Stimulated activated CD4-positive, alpha-beta T cell treated with anti-CD3 and anti-CD28 coated beads, Interleukin-1b, Interleukin-23, amount 100 ng/mL, for 4 hours (primary cell): ENCODE measurements at places on chromosomes 4 and X.
A peak's percentile ranks its signal among the peaks of the same experiment; 100 is the strongest.

- DNase-seq: no peak
These were observed 50.6 kb downstream of the SLIT2 start for GRCh38 chr4:20302336-20302735.

GRCh38 chrX:74422576-74423288 lies 1.4 kb downstream of the SLC16A2 start:
- DNase-seq: peak; percentile 2

DNA sequence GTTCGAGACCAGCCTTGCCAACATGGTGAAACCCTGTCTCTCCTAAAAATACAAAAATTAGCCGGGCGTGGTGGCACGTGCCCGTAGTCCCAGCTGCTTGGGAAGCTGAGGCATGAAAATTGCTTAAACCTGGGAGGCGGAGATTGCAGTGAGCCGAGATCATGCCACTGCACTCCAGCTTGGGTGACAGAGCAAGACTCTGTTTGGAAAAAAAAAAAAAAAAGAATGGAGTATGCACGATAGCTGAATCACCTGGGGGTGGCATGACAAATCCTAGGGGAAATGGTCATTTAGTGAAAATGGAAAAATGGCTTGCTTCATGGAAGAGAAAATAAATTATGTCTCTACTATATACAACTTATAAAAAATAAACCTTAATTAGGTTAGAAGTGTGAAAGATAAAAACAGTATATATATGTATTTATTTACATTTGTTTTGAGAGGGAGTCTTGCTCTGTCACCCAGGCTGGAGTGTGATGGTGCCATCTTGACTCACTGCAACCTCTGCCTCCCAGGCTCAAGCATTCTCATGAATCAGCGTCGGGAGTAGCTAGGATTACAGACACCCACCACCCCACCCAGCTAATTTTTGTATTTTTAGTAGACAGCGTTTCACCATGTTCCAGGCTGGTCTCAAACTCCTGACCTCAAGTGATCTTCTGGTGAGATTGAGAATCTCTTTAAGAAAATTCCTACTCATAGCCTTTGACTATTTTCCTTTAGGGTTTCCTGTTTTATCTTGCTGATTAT lies 19.3 kb upstream of the ING2 start:
- no peak for DNase-seq

DNA sequence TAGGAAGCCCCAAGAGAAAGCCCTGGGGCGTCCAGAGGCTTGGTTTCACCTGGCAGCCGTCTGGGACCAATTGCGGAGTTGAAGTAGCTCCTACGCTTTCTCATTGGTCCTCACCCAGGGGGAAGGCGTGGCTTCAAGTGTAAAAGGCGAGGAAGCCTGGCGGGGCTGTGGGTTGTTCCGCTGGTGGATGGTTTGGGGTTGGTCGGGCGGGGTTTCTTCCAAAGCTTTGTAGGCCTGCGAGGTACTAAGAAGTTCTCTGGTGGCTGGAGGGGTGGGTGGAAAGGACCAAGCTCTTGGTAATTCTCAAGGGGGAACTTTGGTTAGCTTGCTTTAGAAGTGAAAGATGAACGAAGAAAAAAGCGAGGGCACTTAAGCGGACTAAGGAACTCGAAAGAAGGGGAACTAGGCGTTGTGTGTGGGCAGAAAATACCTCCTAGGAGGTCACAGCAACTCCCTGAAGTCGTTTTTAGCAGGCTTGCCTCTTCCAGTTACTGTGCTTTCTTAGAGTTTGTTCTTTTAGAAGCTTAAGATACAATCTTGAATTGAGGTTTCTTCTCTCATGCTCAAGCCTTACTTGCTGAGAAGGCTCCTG lies 36.6 kb downstream of the CCNG2 start:
- DNase-seq: peak; percentile 63

DNA sequence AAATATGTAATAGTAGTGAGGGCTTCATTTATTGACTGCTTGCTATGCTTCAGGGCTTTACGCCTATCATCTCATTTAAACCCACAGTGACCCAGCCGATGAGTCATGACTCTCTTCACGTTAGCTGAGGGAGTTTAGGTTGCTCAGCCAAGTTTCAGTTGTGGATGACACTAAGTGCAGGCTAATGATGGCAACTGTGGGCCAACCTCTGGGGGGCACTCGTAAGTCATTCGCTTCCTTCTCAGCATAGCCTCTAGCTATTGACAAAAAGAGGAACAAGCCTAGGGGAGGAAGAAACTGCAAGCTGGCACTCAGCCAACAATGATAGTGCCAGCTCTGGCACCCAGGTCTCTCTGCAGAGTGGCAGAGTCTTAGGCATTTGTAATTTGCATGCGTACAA lies 325.0 kb downstream of the ARHGAP10 start:
- DNase-seq: peak; percentile 16
